Activated naive CD4-positive, alpha-beta T cell (primary cell): ENCODE measurements at places on chromosomes 7 and 10.
A peak's percentile ranks its signal among the peaks of the same experiment; 100 is the strongest.

GRCh38 chr7:106452031-106452851, 167.5 kb upstream of the NAMPT start:
- DNase-seq: no peak

- peak; percentile 72 for DNase-seq
Measured at GRCh38 chr10:25015828-25016375, at the start of gene ENKUR. TSS of gene ENKUR (minus strand) at chr10:25016158. CDS start at chr10:25015936, 222 bp downstream.

GRCh38 chr7:30406664-30407425, 71.7 kb downstream of the NOD1 start:
- no peak for DNase-seq

DNA sequence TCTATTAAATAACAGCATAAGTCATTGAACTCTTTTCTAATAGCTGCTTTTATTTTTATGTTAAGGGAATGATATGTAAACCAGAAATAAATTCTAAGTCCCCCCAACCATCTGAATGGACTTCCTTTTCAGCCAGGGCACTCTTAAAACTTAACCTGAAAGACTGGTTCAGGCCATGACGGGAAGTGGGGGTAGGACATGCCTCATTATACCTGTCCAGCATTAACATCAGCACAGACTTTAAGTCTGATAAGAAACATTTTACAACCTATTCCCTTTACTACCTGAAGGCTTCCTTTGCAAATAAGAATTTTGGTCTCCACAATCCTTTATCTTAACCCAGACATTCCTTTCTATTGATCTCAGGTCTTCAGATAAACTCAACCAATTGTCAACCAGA, 56.0 kb upstream of the CYP2C18 start:
- no peak for DNase-seq

DNA sequence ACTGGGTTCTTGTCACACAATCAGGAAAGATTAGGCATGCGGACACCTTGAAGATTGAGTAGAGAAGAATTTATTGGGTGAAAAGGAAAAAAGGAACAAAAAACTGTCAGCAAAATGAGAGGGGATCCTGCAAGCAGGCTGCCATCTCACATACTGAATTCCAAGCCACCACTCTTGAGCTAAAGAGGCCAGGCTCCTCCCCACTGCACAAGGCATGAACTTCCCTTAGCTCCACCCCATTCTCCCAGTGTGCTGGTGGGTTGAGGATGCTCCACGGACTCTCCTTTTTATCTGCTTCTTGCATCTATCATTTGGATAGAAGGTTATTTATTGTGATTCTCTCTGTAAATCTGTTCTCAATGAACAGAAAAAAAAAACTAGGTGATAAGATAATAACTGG, 79.6 kb downstream of the ANKRD7 start:
- no peak for DNase-seq

DNA sequence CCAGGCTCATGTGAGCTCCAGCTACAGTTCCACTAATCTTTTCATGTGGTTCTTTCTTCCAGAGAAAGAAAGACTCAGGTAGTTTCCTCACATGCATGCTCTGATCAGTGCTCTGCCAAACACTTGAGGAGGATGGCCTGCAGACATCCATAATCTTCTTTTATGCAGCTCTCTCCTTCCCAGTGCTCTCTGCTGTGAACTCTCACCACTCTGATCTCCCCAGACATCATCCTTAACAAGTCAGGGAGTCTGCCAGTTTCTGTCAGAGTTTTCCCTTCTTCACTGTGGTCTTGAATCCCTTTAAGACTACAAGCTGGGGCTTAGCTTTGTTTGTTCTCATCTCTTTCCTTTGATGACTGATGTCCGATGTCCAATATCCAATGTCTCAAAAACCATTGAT, 203.4 kb upstream of the PRKCQ start:
- DNase-seq: no peak

GRCh38 chr10:21498377-21498776, 27.1 kb downstream of the SKIDA1 start:
- DNase-seq: no peak

DNA sequence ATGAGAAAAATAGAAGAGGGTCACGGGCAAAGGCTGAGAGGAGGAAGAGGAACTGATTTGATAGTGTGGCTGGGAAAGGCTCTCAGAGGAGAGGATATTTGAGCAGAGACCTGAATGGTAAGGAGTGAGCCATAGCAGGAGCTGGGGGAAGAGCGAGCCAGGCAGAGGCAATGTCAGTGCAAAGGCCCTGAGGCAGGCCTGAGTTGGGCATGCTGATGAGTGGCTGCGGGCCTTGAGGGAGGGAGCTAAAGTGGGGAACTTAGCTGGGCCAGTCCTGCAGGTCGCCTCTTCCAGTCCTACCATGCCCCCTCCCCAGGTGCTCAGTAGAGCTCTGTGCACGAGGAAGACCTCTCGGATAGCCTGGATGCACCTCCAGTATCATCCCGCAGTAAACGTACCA, 55.4 kb upstream of the FGFR2 start:
- no peak for DNase-seq

DNA sequence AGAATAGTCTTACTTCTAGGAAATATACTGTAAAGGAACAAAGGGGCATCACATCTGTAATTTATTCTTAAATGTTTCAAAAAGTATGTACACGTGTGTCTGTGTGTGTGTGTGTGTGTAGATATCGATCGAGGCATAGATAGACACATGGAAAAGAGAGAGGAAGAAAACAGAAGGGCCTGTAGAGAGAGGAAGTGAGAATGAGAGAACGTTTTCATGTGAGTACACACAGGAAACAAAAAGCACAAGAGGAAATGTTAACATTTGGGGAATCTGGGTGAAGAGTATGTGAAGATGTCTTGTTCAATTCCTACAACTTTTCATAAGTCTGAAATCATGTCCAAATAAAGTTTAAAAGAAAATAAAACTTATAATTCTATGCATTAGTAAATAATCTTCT, 286.5 kb upstream of the SORCS1 start:
- DNase-seq: no peak

DNA sequence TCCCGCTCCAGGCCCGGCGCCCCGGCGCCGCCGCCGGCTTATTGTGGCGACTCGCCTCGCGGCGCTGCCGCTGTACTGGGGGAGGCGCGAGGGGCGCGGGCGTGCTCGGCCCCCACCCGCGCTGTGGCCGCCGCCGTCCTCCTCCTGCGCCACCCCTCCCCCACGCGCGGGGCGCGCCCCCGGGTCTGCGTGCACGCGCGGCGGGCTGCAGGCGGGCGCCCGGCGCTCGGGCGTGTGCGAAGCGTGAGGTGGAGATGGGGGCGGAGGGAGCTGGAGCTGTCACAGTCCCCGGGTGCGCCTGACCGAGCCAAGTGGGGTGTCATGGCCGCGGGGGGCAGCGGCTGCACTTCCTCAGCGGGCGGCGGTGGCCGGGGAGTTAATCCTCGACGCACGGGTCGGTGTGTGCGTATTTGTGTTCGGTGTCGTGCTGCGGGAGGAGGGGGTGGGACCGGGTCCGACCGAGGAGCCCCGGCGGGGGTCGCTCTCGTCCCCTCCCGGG, 672 bp downstream of the LCOR start:
- DNase-seq: peak; percentile 74
